ENCODE measurements at places on chromosomes 2 and 18. TPM values are rescaled to one million over a fixed set of nuclear protein-coding genes. Genes with fewer than 3 reads are reported as not detected.

APOB gene
- total RNA-seq, result not detected

ATOH8 gene
- total RNA-seq, result not detected

VWC2L gene
- total RNA-seq, result not detected

HOXD11 gene
- not detected for total RNA-seq

RAB27B gene
- 0.45 TPM for total RNA-seq

Measured in activated CD4-positive, alpha-beta T cell treated with anti-CD3 and anti-CD28 coated beads, Interleukin-2, amount 10 ng/mL, durations not matched to agents 24 days and 14 days (primary cell).